ENCODE measurements at places on chromosomes 11 and 22.

GRCh38 chr11:25910086-25910485 lies 421.8 kb upstream of the ANO3 start:
- no peak for DNase-seq

DNA sequence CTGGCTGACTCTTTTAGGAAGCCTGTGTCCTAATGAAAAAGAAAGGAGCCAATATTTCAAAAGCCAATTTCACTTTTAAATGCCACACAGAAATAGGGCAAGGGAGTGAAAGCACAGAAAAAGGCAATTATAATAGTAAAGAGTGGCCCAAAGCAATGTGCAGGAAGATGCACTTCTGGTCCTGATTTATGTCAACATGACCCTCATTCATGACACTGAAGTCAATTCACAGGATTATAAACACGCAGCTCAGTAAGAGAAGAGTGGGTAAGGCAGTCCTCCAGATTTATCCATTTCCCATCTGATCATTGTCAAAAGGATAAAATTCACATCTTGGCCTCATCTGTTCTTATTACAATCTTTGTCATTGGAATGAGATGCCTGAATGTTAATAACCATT lies 1049.7 kb upstream of the RAG2 start:
- DNase-seq: no peak

- DNase-seq: peak; percentile 37
These were observed 7.0 kb downstream of the MAP3K11 start for GRCh38 chr11:65606876-65607613.

- no peak for DNase-seq
These were observed 2.8 kb downstream of the USH1C start for GRCh38 chr11:17541330-17541885.

- no peak for DNase-seq
These were observed 15.9 kb upstream of the GRAMD4 start for GRCh38 chr22:46604306-46604690.

GRCh38 chr11:43830928-43831440 lies 49.6 kb upstream of the ALKBH3 start:
- DNase-seq: peak; percentile 100
